SW 1271 (cell line): ENCODE measurements at places on chromosomes 6 and 20.
A peak's percentile ranks its signal among the peaks of the same experiment; 100 is the strongest.

DNA sequence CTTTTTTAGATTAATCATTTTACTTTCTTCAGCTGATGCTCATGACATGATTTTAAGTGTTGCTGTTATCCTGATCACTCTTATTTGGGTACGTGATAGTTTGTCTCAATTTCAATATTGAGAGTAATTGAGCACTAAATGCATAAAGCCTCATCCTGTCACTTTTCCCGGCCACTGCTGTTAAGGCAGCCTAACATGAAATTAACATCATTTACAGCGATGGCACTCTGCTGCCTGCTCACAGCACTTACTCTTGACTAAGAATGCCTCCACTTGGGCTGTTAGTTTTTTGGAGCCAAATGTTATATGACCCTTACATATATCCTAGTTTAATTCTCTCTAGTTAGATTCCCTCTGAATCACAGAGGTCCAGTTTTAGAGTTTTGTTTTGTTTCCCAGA is 107.3 kb downstream of the SLX4IP start:
- no peak for DNase-seq

- DNase-seq, result no peak
Observed at GRCh38 chr20:47235853-47236638, 120.5 kb downstream of the ZMYND8 start.

DNA sequence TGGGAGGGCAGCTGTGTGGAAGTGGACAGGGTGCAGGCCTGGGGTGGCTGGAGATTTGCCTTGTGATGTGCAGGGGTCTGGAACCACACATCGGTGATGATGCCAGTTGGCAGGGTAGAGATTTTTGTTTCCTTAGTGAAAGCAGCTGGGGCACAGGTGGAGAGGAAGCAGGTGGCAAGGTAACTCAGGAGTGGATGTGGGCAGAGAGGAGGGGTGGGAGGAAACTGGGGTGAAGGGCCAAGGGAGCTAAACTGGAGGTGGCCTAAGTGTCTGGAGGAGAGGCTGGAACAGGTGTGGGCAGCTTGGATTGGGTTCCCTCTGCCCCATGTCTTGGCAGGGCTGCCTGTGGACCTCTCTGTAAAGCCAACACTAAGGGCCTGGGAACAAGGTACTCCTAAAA is 4.7 kb upstream of the SCUBE3 start:
- DNase-seq, result no peak

DNA sequence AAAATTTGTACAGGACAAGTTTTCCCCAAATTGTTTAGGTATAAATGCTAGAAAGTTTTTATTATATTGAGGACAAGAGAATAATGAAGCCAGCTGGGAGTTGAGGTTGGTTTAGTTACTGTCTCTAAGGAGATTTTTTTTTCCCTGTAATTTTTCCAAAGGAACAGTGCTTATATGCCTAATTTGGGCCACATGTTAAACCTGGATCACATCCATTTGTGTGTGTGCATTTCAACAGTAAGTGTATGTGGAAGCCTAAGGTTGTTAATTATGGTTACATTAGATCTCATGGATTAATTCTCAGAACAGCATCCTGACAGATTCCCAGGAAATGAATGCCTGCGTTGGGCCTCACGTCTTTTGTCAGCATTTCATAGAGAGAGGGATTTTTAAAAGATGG is 4.5 kb downstream of the IGF2R start:
- DNase-seq, result no peak

GRCh38 chr20:45874576-45874975 is 6.5 kb upstream of the ZSWIM1 start:
- no peak for DNase-seq

DNA sequence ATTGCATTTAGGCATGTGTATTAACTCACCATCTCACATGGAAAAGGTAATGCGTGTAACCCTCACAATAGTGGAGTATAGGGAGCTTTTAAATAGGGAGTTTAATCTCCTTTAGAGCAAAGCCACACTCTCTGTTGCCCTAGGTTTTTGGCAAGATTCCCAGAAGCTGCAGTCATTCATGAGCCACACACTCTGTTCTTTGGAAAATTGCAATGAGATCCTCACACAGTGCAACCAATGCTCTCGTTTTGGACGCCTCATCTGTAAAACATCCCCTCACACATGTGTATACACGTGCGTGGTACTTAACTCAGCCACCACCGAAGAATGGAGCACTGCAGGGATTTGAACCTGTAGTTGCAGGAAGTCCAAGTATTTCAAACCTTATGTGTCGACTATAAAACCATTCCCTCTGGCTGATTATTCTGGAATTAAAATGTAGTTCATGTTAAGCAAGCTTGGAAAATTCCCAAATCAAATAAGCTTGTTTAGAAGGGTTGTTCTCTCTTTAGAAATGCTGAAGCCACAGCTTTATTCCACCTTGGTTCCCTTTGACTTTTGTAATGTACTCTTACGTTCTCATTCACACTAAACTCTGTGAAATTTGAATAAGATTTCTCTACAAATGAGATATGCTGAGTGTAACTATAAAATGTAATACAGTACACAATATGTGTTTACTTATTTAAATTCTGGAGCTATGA is 489.8 kb upstream of the MANEA start:
- peak; percentile 20 for DNase-seq

GRCh38 chr6:39309942-39310531 is 4.2 kb downstream of the KCNK17 start:
- peak; percentile 62 for DNase-seq

DNA sequence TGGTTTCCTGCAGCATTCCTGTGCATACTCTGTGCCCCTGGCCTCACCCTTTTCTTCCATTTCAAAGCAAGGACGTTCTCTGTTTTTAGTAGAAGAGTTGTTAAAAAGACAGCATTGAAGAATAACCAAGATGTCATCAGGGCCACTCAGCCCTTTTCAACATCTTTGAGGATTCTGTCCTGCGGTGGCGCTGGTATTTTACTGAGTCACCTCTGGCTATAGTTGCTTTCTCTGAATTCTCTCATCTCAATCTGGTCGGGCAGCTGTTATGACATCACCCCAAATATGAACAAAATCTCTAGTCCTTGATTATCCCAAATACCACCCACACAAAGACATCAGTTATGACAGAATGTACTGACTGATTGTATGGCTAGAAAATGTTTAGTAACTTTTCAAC is 204.2 kb downstream of the GRIK2 start:
- no peak for DNase-seq

GRCh38 chr6:42021847-42022754 is 28.2 kb upstream of the TAF8 start:
- no peak for DNase-seq

DNA sequence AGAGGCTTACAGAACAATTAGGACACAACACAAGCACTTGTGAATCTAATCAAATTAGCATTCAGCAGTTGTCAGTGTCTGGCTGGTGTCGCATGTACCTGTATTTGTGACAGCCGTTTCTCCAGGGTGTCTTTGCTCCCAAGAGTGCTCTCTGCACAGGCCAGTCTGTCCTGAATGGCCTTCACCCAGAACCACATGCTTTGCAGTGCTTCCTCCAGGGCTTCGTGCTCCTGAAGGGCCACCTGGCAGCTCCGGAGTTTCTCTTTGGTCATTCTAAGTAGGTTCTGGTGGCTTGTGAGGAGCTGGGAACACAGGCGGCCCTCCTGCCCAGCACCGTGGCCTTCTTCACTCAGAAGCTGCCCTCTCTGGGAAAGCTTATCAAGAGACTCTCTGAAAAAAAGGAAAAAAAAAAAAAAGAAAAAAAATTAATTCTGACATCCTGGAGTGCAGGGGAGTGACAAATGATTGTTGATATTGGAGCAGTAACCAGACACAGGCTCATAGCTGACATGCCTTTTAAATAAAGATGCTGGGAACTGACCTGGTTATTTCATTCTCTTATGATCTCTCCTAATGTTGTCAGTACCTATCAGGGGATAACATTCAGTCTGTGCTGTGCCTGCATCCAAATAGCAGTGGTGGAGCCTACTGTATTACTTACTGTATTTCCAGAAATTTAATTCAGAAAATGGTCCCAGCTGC is 245.8 kb downstream of the SYNE1 start:
- no peak for DNase-seq

GRCh38 chr6:7999201-7999600 is 65.0 kb downstream of the BLOC1S5 start:
- DNase-seq, result no peak

DNA sequence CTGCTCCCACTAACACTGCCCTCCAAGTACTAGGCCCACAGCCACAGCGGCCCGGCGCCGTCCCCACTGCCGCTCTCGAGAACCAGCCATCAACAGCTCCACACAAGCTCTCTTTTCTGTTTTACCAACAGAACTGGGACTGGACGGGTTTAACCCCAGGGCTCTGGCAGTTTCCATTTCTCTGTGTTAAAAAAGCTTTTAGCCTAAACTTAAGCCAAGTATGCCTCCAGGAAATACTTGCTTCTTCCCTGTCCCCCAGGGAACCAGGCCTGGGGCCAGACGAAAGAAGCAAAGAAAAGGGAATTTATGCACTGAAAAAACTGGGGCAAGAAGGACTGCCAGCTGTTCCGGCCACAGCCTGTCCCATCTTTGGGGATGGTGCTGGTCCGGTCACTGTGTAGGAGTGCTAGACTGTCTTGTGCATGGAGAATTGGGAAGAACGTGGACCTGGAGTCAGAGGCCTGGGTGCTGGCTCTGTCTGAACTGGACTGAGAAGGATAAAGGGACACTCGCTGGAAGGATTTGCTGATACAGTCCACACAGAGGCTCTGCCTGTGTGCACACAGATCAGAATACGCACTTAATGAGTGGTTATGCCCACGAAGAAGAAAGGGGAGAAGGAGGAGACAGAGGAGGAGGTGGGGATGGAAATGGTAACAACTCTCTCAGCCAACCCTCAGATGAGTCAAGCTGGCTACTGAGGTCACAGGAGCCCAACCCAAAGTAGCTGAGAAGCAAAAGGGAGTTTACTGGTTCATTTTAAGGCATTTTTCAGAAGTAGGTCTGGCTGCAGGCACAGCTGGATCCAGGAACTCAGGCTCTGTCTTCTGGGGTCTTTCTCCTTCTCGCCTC is 254.4 kb upstream of the PMEPA1 start:
- DNase-seq, result no peak

- no peak for DNase-seq
Observed at GRCh38 chr6:42958125-42958524, 2.4 kb upstream of the GNMT start.

DNA sequence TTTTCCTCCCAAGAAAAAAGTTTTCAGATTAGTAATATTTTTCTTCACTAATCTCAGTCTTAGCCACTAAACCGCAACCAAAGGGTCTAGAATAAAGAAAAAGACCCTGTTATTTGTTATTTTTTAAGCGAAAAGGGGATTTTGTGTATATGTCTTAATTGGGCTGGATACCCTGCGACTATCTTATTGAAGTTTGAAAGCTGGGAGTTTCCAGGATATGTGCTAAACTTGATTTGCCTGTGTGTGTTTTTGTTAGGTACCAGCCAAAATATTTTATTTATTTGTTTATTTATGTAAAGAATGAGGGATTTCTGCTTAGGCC is 52.4 kb downstream of the TNFAIP3 start:
- DNase-seq, result no peak

GRCh38 chr6:137155830-137156229 is 17.6 kb downstream of the IL22RA2 start:
- DNase-seq, result no peak

GRCh38 chr6:131244942-131245341 is 109.7 kb downstream of the AKAP7 start:
- DNase-seq, result no peak

GRCh38 chr6:29553268-29554057 is 6.1 kb downstream of the UBD start:
- DNase-seq, result no peak

GRCh38 chr6:148516617-148517016 is 174.0 kb downstream of the SASH1 start:
- no peak for DNase-seq

DNA sequence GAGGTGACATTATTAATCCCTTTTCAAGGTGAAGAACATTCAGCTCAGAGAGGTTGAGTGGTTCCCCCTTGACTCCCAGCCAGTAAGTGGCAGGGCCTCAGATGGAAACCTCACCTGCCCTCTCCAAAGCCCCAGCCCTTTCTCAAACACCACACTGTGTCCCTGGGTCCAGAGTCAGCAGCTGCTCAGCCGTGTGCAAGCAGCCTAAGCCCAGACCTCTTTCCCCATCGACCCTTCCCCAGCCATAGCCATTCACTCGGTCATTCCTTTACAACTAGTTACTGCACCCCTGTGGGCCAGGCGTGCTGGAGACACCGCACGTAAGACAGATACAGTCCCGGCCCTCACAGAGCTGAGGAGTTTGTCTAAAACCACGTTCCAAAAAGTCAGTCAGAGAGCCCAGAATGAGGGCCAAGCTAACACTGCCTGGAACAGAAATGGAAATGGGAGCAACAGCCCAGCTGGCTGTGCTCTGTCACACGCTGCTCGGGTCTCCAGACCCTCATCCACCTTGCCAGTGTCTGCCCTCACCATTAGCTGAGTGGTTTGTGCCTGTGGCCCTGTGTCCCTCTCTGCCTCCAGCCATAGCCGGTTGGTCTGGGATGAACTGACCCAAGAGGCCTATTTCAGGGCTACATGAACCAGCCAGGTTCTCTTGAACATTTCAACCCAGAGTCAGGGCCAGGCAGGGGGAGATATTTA is 29.6 kb downstream of the ZC3H12D start:
- DNase-seq, result no peak

DNA sequence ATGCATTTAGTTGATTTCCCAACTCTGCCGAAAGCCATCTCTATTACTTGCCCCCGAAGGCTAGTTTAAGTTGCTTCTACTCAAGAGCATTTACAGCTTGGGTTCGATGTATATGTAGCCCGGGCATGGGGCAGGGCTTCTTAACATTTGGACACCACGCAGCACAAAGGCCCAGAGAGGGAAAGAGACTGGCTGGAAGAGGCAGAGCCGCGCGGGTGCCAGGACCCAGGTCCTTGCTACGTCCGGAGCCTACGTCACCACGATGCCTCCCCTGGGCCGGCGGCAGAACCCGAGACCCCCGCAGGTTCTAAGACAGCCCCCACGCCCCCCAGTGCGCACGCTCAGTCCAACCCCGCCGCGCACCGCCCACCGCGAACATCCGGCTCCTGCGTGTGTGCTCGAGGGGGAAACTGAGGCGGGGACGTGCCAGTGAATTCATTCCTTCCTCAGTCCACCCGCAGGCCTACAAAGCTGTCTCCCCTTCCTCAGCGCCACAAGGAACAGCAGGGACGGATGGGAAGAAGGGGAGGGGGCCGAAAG is 367 bp upstream of the PCIF1 start:
- peak; percentile 48 for DNase-seq

GRCh38 chr20:43558412-43559146 is at the start of gene SGK2:
Gene SGK2, plus strand, starts transcription at chr20:43559027. Its CDS starts 7,469 bp downstream, at chr20:43566496.
- DNase-seq, result no peak
